HTR-8/SVneo (cell line): ENCODE measurements at places on chromosomes 2 and 18.
A peak's percentile ranks its signal among the peaks of the same experiment; 100 is the strongest.

DNA sequence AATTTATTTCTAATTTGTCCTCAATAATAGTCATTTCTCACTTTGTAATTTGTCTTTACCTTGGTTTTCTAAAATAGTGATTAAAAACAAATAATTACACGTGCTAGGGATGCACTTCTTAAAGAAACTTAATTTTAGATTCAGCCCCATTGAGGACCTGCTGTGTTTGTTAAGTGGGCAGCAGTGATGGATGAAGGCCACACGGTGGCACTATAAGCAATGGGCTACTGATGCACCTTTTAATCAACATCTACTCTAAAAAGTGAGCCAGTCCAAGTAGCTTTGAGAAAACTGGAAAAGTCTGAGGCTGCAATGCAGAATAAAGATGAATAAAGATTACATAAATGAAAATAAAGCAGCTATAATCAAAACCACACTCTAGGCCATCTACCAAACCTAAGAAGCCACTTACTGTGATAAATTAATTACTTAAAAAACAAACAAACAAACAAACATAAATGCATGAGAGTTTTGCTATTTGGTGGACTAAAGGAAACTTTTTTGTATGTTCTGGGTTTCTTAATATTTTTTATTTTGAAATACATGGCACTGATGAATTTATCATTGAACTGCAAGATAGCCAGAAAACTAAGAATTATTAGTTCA is 89.3 kb downstream of the PDE11A start:
- peak; percentile 57 for DNase-seq

GRCh38 chr2:174166261-174166660 is 82.1 kb downstream of the OLA1 start:
- no peak for DNase-seq

GRCh38 chr18:40866968-40867367 is 1088.1 kb upstream of the PIK3C3 start:
- DNase-seq: no peak

GRCh38 chr2:18918280-18918679 is 328.9 kb upstream of the NT5C1B start:
- DNase-seq: no peak

GRCh38 chr2:149152469-149152953 is 114.0 kb downstream of the LYPD6B start:
- DNase-seq: no peak

- no peak for DNase-seq
Observed at GRCh38 chr2:143881246-143881645, 638.7 kb downstream of the ZEB2 start.

DNA sequence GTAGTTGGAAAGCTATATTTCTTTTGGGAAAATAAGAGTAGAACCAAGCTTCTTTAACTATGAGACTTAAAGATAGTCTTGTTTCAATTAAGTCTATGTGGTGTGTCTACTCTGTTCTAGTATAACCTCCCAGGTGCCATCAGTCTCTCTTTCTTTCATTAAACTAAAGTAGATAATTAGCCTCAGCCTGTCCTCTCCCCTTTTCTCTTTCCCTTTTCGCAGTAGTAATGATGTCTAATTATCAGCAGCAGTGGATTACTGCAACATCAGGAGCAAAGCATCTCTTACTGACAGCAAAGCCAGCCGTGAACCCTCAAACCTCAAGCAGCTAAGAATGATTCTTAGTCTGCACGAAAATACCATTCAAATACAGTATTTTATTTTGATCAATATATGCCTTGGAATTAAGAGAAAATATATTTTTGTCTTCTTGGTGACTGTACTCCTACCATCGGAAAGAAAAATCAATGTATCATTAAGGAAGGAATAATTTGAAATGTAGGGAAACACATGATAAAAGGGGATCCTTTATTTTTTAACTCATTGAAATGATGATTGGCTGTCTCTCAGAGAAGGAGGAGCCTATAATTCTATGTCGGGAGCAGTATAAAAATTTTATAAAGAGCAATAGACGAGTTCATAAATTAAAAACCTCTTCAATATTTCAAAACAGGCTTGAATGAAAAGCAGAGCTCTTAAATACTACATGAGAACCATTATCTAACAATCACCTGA is 4.5 kb downstream of the NOL4 start:
- no peak for DNase-seq

DNA sequence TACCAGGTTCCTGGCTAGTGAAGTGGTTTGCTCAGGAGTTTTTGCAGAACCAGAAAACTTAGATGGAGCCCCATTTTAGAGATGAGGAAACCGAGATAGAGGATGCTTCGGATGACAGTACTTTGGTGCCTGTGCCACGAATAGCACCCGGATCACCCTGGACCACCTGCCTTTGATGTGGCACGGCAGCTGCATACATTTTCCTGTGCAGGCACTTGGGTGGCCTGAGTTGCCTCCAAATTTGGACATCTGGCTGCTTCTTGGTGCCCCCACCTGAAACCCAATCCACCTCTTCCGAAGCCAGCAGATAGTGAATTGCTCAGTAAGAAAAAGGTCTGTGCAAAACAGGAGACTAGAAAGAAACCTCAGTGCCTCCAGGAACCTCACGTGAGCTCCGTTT is 140.6 kb upstream of the ID2 start:
- DNase-seq: no peak

- DNase-seq: no peak
Observed at GRCh38 chr2:121816797-121817196, 61.3 kb downstream of the TSN start.

GRCh38 chr2:209383212-209383611 is 40.6 kb upstream of the MAP2 start:
- DNase-seq: peak; percentile 28

DNA sequence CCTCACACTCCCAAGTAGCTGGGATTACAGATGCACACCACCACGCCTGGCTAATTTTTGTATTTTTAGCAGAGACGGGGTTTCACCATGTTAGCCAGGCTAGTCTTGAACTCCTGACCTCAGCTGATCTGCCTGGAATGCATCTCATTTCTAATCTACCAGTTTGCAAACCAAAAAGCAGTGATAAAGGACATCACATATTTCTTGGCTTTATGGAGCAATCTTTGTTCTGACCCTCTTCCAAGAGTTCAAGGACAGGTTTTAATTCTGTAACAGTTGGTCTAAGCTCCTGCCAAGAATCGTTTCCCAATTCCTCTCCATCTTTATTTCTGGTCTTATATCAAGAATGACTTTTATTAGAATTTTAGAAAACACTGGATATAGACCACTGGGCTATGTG is 67.7 kb downstream of the SLC40A1 start:
- no peak for DNase-seq

- no peak for DNase-seq
Observed at GRCh38 chr2:18721038-18721922, 131.9 kb upstream of the NT5C1B start.

- DNase-seq: no peak
Observed at GRCh38 chr2:238155051-238155760, 3.6 kb upstream of the ERFE start.

DNA sequence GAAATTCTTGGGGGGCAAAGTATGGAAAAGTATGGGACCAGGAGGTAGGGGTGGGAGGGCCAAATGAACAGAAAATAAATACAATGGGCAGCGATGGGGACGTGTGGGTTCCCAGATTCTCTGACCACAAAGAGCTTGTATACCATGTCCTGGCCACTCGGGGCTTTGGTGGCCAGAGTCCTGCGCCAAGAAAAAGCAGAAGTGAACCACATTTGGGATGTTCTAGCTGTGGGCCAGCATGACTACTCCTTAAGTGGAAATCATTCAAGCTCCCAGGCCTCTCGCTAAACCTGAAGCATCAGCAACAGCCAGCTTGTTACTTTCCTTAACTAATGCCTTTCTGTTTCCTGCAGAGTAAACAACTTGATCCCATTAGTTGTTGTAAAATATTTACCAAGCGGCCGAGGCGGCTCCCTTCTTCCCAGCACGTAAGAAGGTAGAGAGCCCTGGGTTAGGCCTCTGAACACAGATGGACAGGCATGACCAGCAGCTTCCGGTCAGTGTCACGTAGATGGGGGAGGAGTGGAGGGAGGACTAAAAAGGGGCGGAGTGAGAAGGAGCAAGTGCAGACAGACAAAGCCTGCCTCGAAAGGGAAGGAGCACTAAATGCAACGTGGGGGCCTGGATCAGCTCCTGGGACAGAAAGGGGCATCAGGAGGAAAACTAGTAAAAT is 88.2 kb downstream of the GALNT14 start:
- no peak for DNase-seq

GRCh38 chr18:77100751-77101355 is 31.7 kb downstream of the MBP start:
- DNase-seq: no peak

- no peak for DNase-seq
Observed at GRCh38 chr2:144211826-144212225, 308.1 kb downstream of the ZEB2 start.

- no peak for DNase-seq
Observed at GRCh38 chr2:60067006-60067405, 486.4 kb downstream of the BCL11A start.

GRCh38 chr2:129689653-129690448 is 289.6 kb upstream of the RAB6C start:
- DNase-seq: no peak

- DNase-seq: no peak
Observed at GRCh38 chr2:230170532-230170931, 49.3 kb downstream of the SP110 start.

- DNase-seq: no peak
Observed at GRCh38 chr18:9428862-9429661, 46.3 kb upstream of the RALBP1 start.

- no peak for DNase-seq
Observed at GRCh38 chr2:67216881-67217280, 180.3 kb upstream of the ETAA1 start.

DNA sequence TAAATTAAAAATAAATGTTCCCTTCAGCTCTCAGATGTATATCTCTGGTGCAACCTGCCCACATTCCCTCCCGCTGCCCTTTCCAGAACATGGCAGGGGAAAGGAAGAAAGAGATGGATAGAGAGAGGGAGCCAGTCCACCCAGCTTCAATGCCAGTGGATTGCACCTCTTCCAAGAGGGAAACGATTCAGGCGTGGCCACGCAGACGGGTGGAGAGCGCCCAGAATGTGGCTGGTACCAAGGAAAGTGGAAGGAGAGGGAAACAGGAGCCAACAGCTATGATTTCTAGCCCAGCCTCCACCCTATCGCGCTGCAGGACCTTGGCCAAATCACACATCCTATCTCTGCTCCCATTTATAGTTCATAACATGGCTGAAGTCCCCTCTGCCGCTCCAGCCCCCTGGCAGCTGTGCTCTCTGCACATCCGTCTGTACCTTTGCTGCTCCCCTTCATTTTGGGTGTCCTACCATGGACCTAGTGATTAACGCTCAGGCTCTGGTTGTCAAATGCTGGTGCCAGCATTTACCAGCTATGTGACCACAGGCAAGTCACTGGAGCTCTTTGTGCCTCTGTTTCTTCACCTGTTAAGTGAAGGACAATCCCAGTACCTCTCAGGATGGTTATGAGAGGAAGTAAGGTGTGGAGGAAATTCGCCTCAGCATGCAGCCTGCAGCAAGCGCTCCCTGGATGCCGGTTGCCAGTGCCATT is 66.5 kb downstream of the SFXN5 start:
- DNase-seq: no peak

DNA sequence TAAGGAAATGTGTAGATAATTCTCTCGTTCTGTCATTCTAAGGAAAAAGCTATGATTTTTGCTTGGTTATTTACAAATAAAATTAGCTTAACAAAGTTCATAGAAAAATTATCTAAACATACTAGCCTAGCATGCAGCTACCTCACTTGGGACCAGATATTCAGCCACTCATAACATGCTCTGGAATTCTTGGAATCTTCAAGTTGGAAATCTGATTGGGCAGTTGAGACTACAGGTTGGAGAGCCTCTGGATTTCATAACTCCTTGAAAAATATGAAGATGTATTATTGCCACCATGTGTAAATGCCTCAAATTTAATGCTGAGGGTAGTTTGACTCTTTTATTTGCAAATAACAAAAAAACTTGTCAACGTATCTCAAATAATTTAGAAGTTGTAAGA is 132.2 kb upstream of the GULP1 start:
- DNase-seq: no peak

DNA sequence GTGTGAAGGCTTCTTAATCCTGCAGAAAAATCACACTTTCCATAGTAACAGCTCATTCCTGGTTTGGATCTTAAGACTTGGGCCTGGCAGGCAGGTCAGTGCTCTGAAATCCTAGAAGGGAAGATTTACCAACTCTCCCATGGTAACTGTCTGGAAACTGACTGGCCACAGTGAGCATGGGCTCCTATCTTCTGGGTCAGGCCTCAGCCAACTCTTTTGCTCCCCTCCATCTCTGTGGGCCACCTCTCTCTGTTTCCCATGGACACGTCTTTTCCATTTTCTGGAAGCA is 86.7 kb downstream of the ACAA2 start:
- DNase-seq: no peak

- no peak for DNase-seq
Observed at GRCh38 chr2:220075835-220076234, 448.4 kb downstream of the SLC4A3 start.

- no peak for DNase-seq
Observed at GRCh38 chr2:85647823-85648526, 20.0 kb downstream of the SFTPB start.
